ENCODE measurements at places on chromosomes 7 and 10.

- DNase-seq = no peak
Observed at GRCh38 chr10:77357611-77358310, 279.8 kb downstream of the KCNMA1 start.

DNA sequence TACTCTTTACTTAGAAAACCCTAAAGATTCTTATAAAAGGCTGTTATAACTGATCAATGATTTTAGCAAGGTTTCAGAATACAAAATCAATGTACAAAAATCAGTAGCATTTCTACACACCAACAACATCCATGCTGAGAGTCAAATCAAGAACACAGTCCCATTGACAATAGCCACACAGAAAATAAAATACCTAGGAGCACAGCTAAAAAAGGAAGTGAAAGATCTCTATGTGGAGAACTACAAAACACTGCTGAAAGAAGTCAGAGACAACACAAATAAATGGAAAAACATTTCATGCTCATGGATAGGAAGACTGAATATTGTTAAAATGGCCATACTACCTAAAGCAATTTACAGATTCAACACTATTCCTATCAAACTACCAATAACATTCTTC is 427.0 kb downstream of the KCNMA1 start:
- DNase-seq = no peak

DNA sequence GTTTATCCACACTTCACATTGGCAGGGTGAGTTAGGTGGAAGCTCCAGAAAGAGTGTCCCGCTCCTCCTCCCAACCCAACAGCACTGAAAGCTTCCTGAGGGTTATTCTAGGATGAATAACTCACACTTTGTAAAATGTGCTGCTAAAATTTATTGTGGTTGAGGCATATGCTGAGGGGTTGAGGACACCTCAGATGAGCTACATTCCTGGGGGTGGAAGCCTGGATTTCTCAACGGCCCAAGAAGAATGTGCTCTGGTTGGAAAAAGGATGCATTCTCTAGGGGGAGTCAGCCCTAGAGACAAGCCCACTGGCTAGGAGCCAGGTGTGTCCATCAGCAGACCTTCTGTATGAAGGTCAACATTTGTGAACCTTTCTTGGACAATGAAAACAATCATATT is 91.5 kb upstream of the PDE1C start:
- DNase-seq = no peak

GRCh38 chr7:147400221-147400689 is 1190.3 kb upstream of the C7orf33 start:
- DNase-seq = no peak

GRCh38 chr10:67666416-67667034 is 29.5 kb downstream of the CTNNA3 start:
- DNase-seq = no peak

DNA sequence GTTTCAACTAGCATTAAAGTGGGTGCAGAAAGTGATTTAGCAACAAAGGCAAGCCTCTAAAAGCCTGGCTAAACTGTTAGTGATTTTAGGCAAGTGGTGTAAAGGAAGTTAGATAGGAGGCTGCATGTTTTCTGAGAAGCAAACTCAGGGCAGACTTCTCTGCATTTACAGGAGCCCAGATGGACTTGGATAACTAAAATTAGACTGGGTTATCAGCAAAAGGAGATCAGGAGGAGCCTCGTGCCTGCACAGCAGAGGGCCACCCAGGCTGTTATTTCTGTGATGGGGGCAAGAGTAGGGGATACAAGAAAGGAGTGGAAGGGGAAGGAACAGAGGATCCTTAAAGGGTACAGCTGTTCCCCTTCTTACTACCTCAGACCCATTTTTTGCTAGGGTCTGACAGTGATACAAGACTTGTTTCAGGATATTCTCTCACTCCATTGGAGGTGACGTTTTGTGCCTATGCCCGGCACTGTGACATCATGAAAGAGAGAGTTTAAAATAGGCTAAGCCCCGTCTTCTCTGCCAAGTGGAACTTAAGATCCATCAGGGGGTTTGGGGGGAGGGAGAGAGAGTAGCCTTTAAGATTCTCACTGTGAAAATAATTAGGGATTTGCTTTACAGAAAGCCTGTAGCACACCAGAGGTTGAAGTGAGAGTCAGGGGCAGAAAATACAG is 49.6 kb upstream of the PDCD4 start:
- DNase-seq = no peak

- DNase-seq = no peak
Observed at GRCh38 chr10:96618653-96619052, 31.8 kb upstream of the TM9SF3 start.

DNA sequence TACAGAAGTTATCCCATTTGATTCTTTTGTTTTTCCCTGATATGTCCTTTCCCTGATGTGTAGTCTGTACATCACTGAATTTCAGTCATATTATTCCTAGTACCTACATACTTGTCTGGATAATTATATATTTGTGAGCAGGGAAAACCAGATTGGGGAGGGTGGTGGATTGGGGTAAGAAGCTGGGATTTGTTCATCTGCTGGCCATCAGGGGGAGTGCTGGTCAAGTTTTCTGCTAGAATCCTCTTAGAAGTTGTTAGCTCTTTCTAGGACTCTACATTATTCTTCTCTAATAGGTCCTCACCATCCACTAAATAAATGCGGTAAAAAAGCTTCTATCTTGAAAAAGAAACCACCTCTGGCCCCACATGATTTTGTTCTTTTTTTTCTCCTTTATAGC is 232.7 kb upstream of the TAC1 start:
- DNase-seq = peak; percentile 5

DNA sequence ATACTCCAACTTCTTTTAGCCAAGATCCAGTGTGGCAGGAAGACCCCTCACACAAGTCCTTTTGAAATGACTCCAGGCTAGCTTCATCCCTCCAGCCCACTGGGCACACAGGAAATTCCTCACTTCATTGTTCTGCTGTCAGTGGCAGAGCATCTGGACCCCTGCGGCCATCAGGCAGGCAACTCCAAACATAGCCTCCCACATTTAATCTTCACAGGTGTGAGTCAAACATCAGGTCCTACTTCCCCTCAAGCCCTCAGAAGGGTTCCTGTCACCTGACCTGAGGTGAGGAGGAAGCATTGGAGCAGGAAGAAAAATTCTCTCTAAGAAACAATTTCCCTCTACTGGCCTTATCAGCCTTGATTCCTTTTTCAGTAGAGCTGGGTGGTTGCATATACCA is 51.1 kb upstream of the C1GALT1 start:
- no peak for DNase-seq
